ENCODE measurements at places on chromosomes 7 and 10.

DNA sequence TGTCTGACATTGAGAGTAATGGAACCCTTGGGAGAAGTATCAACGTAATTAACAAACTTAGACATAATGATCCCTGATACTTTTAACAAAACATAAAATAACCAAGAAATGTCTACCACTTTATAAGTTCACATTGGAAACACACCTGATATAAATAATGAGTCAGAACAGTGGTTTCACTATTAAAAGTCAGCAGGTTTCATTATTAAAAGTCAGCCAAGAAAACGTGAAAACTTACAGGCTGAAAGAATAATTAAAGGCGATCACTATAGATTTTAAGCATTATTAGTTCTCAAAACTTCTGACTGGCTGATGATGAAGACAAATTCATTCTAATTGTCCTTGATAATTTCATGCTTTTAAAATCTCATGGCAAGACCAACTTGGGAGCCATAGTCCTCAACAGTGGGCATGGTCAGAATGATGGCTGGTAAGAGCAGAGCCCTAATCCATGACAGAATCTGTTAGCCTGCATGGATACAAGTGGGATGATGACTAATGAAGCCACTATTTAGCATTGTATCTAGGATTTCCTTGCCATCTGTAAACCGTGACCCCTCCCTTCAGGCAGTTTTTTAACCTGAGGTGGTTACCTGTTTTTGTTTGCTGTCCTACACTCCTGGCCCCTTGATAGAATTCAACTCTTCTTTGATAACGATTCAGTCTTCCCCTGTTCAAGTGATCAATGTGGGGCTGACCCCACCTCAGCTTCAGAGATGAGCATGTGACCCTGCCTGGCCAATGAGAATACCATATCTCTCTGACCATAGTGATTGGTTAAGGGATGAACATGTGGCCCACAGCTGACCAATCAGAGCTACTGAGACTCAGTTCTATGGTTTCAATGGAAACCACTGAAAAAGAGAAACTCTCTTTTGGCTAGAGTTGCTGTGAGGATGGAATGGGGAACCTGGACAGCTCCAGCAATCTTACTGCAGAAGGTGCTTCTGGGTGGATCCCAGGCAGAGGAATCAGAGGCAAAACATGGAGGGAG lies 151.0 kb downstream of the PLPP4 start:
- no peak for DNase-seq

- no peak for DNase-seq
Observed at GRCh38 chr10:878895-879294, 52.6 kb downstream of the LARP4B start.

DNA sequence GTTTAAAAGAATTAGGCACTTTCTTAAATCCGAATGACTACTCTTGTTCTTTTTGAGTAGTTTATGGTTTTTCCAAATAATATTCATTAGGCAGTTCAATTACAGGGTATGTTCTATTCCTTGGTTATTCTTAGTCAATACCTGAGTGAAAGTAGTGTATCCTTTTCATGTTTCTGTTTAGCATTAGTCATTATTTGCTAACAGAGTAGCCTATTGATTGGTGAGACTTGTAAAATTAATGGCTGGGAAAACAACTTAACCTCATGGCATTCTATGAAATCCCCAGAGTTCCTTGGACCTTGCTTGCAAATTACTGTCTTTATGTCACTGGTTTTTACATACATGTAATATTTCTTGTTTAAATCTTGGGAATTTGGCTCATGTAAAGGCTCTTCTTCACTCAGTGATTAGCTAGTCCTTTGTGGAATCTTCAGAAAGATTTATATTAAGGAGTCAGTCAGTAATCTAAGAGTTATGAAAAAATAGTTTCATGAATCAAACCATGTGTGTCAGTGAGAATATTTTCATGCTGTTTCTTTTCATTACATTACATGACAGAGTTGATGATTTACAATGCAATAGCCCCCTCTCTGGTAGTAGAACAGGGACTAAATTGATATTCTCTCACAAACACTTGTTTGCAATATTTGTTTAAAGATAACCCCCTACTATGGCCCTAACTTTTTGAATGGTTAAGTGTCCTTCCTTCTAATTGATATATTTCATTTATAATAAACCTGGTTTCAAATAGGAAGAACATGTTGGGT lies 81.5 kb upstream of the LRRTM3 start:
- no peak for DNase-seq

- DNase-seq, result no peak
Observed at GRCh38 chr10:76068856-76069255, 637.4 kb downstream of the LRMDA start.

DNA sequence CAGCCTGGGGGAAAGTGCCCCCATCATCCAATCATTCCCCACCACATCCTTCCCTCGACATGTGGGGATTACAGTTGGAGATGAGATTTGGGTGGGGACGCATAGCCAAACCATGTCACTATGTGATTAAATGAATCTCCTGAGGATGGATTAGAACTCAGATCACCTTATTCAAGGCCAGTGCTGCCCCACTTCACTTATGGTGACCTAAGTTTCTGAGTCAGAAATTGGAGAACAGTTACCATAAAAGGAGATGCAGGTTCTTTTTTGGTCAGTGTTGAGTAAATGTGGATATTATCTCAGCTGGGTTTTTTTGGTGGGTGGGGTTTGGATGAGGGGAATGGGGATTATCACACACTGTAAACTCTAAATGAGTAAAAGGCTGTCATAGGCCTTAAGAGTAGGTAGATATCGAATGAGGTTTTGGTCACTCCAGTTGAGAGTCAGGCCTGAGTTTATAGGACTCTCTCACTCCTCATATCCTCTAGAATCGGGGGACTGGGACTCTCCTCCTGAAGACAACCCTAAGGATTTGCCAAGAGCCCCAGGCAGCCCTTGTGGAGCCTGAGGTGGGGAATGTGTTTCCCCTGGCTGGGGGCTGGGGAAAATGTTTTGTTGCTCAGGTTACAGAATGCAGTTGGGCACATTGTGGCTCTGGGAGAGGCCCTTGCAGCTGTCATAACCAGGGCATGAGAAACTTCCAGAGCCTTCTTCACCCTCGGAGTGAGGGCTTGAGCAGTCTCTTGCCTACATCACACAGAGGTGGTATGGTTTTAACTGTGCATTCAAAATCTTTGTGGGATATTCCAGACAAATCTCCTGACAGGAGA lies 213.0 kb downstream of the BAMBI start:
- DNase-seq, result no peak

DNA sequence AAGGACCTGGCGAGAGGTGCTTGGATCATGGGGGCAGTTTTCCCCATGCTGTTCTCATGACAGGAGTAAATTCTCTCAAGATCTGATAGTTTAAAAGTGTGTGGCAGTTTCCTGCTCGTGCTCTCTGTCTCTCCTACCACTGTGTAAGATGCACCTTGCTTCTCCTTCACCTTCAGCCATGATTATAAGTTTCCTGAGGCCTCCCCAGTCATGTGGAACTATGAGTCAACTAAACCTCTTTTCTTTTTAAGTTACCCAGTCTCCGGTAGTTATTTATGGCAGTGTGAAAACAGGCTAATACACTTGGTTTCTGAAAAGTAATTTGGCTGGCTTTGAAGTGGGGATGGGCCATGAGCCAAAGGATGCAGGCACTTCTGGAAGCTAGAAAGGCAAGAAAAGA lies 268.0 kb upstream of the KAT6B start:
- no peak for DNase-seq

DNA sequence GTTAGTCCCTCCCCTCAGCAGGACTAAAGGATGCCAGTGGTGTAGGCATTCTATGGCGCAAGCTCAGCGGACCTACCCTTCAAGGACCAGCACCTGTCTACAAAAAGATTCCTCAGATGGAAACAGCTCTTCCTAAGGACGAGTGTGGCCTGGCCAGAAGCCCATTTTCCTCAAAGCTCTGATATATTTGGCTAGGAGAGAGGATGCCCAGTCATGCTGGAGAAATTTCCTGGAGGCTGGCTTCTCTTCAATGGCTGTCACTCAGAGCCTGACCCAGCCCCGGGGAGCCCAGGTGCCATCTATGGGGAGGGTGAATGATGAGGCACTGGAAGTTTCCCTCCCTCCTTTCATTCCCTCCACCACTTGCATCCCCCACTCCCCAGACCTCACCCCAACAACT lies 111.5 kb downstream of the PLXNA4 start:
- DNase-seq, result no peak

GRCh38 chr7:7662527-7662926 lies 22.0 kb downstream of the UMAD1 start:
- DNase-seq, result no peak

DNA sequence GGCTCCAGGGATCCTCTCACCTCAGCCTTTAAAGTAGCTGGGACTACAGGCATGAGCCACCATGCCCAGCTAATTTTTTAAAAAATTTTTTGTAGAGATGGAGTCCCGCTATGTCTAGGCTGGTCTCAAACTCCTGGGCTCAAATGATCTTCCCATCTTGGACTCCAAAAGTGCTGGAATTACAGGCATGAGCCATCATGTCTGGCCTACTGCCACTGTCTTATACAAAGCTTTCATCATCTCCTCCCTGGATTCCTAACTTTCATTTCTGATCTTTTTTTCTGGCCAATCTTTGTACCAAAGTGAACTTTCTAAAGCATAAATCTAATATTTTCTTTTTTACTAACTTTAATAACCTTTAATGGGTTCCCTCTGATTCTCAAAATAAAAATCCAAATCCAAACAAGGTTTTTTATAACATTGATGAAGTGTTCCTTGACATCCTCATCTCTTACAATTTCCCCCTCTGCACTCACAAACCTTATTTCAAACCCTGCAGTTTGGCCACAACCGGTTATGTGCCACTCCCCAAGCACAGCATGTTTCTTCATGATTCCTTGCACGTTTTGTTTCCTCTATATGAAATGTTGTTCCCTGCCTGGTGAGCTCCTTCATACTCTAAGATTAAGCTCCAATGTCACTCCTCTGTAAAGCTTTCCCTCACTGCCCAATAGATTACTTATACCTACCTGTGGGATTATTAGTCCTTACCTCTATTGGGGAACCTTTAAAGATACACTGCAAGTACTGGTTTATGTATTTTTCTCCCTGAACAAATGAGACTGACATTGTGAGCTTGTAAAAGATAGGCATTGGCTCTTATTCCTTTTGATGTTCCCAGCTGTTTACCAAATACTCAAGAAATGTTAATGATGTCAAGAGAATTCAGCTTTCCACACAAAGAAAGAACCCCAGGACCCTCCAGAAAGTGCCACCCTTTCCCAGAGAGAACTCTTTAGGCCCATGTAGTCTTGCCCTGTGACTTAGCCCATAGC lies 101.7 kb downstream of the HOXA1 start:
- DNase-seq, result no peak

- no peak for DNase-seq
Observed at GRCh38 chr7:8070451-8071180, 102.0 kb downstream of the GLCCI1 start.

- no peak for DNase-seq
Observed at GRCh38 chr10:3987143-3987974, 202.3 kb upstream of the KLF6 start.

DNA sequence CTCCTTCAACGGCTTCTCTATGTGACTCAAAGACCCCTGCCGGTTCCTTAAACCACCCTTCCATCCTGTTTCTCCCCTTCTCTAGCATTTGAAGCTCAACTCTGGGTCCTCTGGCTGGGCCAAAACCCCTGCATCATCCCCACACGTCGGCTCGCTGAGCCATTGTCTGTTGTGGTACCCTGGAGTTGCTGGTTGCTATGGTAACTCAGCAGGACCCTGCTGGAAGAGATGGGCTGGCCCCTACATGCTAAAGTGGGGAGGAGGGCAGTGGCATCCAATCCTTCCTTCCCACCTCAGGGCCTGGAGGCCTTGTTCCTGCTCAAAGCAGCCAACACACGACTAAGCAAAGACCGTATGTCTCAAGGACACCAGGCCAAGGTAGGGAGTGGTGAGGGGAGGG lies 452.5 kb downstream of the PLXNA4 start:
- DNase-seq, result no peak

DNA sequence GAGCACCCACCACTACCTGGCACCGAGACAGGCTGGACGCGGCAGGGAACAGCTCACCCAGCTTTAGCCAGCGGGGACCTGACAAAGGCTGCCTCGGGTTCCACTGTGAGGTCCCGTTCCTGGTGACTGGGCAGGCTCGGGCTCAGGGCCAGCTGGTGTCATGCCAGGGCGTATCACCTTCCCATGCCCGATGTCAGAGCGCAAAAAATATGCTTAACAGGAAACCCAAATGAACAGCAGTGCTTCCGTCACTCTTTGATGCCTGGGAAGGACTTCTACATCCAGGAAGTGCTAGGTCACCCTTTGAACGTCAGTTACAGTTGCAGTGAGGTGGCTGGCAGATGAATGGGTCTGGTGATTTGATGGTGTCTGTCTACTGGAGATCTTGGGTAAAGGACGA lies 106.0 kb downstream of the ADARB2 start:
- no peak for DNase-seq

DNA sequence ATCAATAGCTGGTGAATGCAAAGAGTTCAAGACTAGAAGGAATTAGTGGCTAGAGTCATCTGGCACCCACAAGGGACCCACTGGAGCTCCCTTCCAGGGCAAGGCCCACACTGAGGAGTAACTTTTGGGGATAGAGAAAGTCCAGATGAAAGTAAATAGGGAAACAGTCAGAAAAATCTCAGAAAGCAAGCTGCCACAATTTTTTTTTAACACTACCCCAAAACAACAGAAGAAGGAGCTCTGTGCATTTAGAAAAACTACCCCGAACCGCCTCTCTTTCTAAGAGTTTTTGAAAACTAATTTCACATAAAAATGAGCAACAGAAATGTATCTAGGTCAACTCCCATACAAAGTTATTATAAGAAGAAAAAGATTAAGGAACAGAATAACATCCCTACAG lies 42.2 kb downstream of the AOAH start:
- no peak for DNase-seq

DNA sequence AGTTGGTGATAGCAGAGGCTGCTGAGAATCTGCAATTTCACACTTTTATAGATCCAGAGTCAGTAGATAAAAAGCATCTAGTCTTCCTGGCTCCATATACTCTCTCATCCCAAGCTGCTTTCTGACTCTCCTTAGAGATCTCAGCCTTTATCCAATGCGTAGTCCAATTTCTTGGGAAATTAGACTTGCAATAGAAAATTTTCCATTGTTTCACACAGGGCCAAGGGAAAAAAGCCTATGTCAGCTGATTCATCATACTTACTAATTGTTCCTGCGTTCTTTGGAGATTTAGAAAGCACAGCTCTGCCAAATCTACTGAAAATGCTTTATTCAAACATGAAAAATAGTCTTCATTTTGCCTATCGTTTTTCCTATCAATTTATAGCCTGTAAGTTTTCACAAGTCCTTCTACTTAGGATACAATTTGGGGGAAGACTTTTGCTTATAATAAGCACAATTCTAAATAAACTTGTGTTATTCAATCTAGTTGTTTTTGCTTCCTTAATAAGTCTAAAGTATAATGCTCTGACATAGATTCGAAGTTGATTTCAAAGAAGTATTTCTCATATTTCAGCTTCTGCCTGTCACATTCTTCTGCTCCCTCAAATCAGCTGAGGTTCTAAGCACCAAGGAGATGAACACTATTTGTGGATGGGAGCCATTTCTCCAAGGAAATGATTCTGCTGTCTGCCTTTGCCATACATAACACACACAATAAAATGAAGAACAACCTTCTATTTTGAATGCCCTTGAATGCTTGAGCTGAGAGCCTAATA lies 165.4 kb downstream of the ADAM12 start:
- no peak for DNase-seq

- no peak for DNase-seq
Observed at GRCh38 chr7:73921623-73922528, 60.9 kb downstream of the TMEM270 start.
